ENCODE measurements at places on chromosomes 11 and 22. TPM values are rescaled to one million over a fixed set of nuclear protein-coding genes. Genes with fewer than 3 reads are reported as not detected.

The AHNAK gene
- 367 TPM for total RNA-seq

The ELMOD1 gene
- total RNA-seq: 0.36 TPM

DNA sequence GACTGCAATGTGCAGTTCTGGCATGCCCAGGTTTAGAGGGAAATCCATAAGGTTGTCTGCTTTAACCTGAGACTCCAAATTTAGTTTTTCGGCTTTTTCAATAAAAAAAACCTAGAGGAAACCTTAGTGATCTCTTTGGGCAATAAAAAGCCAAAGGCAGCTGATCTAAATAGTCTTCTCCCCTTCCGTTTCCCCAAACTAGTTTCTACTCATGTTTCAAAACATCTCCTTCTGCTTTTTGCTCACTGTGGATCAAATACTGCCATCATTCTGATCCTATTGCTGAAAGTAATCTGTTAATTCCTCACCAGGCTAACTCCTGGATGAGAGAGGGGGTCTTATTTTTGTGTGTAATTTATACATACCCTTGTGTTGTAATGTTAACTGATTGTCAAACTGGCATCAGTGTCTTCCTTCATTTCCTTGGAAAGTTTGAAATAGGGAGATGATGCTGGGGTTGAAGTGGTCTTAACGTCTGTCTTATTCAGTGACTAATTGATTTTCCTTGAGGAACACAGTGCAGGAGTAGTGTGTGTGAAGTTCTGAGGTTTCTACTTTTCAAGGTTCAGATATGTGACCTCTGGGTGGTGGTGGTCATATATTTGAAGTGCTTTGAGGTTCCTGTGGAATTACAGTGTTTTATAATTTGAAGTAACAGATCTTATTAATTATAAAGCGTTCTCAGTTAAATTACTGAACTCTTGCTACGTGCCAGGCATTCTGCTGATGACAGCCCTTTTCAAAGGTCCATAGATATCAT lies 55.0 kb downstream of the ARHGAP42 start:
- no peak for DNase-seq

- DNase-seq: no peak
Measured at GRCh38 chr11:103266167-103266831, 157.1 kb downstream of the DYNC2H1 start.

DNA sequence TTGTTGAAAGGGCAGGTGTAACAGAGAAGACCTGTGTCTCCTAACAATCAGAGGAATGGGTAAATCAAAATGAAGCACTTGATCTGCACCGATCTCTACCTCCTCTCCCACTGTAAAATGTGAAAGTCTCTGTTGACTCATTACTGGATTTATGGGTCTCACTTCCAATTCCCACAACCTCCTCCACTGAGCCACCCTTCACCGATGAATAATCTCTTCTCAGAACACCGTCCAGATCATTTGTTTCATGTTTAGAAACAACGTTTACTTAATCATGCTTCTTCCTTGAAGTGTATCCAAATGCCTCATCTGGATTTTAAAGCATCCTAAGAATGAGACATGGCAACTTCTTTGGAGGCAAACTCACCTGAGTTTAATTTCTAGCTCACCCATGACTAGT lies 643.6 kb downstream of the ETS1 start:
- DNase-seq: no peak

DNA sequence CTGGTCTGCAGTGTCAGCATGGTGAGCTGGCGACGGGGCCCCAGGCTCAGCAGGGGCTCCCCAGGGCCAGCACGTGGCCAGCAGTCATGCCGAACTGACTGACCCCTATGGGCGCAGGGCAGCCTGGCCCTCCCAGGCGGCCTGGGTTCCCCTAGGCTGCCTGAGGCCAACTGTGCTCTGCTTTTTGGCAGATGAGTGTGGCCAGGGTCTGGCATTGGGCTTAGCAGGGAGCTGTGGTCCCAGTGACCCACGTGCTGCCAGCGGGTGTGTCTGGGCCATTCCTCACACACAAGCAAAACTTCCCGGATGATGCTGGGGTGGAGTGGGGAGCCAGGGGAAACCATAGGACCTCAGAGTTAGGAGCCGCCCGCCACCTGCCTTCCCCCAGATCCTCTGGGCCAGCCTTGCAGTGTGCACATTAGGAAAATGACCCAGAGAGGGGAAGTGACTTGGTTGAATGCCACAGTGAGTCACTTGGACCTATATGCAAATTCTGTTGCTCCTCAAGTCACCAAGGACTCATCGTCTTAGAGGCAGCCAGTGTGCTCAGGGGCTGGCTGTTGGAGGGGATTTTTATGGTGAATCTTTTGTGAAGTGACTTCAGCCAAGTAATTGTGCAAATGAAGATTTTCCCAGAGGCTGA lies 6.5 kb downstream of the ADORA2A start:
- DNase-seq: no peak

GRCh38 chr22:25930083-25930482 lies 188.1 kb downstream of the MYO18B start:
- DNase-seq: no peak

- peak; percentile 39 for DNase-seq
Measured at GRCh38 chr11:130213143-130213978, 53.8 kb downstream of the ST14 start.
